Suppressor macrophage treated with lipopolysaccharide for 4 hours (primary cell): ENCODE measurements at places on chromosomes 6 and 20.

GRCh38 chr20:47906348-47906660 lies 121.0 kb upstream of the SULF2 start:
- no peak for DNase-seq

DNA sequence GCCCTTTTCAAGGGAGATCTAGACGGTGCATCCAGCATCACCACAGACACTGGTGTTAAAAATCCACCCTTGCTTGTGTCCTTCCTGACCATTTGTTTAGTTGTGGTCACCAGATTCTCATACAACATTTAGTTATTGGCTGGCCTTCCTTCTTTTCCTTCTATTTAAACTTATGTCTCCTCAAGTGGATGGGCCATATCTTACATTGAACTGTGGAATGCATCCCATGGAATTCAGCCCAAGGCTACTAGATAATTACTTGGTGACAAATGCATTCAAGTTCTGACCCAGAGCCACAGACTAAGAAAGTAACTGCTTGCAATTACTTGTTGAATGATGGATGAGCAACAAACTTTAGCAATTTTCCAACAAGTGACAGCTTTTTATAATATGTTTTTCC lies 198.9 kb upstream of the SSTR4 start:
- DNase-seq: no peak

GRCh38 chr6:53441035-53441493 lies 92.3 kb upstream of the ELOVL5 start:
- peak; percentile 69 for DNase-seq

GRCh38 chr6:162713974-162714780 lies 13.4 kb downstream of the PRKN start:
- DNase-seq: no peak

DNA sequence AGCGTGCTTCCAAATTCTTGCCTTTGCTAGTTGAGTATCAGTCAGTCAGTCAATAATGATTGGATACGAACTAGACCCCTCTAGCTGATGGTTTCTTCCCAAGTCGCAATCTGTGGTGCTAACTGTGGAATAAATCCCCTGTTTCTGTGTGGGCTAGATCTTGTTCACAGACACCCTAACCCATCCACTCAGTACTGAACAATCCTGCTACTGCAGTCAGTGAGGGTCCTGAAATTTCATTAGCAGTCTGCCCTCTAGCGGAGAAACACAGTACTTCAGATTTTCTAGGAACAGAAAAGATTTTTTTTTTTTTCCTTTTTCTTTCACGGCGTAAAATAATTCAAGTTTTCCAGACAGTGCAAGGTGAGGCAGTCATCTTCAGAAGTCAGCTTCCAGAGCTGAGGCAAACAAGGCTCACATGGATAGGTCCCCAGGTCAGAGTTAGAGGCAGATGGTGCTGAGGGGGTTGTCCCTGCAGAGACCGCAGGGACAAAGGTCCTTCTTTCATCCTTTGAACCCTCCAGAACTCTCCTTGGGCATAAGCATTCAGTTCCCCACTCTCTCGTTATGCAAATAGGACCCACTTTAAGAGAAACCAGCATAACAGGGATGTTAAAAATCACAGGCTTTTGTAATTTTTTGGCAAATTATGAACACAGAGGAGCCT lies 119.6 kb downstream of the SCML4 start:
- DNase-seq: peak; percentile 50

GRCh38 chr6:123402052-123402451 lies 234.7 kb downstream of the TRDN start:
- DNase-seq: no peak

DNA sequence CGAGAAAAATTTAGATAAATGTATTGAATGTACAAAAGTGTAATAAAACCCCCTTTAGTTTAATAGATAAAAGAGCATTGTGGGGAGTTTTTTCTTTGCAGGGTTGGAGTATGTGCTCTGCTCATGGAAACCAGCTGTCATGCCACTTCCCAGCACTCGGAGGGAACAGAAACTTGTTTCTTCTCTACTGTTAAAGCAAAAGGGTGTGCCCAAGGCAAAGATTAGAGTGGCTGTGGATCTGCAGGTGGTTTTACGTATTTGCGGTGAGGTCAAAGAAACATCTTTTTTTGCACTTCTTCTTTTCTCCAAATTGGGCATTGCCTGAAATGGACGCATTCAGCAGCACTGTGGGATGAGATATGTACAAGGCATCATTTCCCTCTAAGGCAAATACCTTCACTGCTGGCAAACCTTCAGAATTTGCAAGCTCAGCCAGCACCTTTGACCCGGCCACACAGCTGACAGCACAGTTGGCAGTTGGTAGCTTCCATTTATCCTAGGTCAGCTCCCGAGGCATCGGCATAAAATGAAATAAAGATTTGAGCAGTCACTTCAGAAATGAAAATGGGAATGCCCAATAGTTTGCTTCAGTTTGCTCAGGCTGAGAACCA lies 178.4 kb upstream of the EYA4 start:
- peak; percentile 5 for DNase-seq

DNA sequence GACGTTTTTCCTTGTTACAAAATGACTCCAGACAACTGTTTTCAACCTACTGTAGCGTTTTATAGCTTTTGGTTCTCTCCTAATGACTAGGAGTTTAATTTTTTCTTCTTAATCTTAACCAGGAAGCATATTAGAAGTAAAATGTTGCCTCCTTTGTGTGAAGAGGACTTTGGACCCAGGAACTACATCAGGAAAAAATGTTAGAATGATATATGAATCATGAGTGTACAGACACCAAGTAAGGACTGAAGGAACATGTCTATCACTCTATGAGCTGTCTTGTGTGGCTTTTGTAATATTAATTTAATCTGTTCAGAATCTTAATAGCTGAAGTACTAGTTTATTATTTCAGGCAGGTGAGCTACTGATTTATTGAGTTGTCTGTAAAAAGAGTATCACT lies 71.0 kb upstream of the MARCKS start:
- no peak for DNase-seq
